ENCODE measurements at places on chromosomes 6 and 20. TPM values are rescaled to one million over a fixed set of nuclear protein-coding genes. Genes with fewer than 3 reads are reported as not detected.

- DNase-seq, result no peak
These were observed 321.2 kb upstream of the ADGRB3 start for GRCh38 chr6:68313911-68314310.

GRCh38 chr6:38933426-38933825, 115.2 kb upstream of the GLP1R start:
- DNase-seq, result peak; percentile 76

- DNase-seq, result no peak
These were observed 44.1 kb downstream of the BLOC1S5 start for GRCh38 chr6:8020083-8020482.

DNA sequence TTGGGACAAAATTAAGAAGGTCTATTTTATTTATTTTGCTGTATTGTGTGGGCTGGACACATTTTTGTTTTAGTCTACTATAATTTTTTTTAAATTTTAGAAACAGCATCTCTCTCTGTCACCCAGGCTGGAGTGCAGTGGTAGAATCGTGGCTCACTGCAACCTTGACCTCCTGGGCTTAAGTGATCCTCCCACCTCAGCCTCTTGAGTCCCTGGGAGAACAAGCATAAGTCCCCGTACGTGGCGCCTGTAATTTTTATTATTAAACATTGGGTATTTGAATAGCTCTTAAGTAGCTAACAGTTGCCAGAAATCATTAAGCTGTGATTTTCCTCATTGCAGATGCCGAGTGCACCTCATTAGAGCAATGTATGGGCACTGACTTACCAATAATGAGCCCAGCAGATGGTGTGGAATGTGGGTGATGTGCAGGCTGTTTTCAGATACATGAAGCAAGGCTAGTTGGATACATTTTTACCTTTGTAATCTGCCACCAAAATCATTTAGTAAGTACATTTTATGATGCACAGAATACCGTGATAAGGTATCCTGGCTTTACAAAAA, 10.3 kb upstream of the MAS1 start:
- no peak for DNase-seq

DNA sequence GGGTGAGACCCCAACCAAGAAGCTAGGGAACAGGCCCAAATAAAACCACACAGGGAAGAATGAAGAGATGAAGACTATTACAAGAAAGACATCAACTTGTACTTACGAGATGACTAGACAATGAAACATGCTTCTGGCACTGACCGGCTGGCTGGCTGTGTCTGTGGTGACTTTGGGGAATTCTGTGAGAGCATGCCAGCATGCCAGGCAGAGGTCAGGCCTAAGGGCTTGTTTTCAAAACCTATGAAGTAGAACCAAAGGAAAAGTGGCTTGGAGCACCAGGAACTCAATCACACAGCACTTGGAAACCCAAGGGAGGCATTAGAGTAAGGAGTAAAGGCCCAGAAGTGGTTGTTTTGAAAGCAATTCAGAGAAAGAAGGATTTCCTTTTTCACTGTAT, 28.4 kb upstream of the GSTA3 start:
- no peak for DNase-seq

DNA sequence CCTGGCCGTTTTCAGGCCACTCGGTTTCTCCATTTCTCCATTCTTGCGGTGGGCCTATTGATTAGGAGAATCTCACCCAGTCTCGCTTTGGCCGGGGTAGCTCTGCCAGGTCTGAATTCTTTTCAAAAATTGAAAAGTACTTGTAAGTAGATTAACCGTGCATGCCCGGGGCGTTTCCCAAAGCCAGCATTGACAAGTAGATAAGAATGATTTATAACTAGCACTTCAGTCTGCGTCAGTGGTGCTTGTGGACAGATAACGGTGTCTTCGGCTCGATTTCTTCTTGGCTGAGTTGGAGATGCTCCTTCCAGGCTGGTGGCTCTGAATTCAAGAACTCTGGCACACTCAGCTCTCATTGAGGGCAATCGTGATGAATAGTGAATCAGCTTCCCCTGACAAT, 29.0 kb downstream of the SLC24A3 start:
- DNase-seq, result no peak

DNA sequence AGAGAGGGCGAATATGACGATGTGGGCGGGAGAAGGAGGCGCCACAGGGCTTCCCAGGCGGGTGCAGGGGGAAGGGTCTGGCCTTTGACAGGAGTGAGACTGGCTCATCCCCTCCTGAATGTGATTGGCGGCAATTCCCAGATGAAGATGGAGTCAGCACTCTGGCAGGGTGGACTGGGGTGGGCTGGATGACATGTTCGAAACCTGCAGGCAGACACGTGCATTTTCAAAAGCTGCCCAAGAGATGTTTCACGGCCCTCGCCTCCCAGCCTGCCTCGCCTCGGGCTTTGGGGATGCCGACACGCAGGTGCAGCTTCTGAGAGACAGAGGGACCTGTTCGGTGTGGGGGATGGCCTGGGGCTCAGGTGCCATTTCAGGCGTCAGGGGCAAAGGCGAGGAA, 66.8 kb upstream of the AFDN start:
- DNase-seq, result no peak

- no peak for DNase-seq
These were observed 249.3 kb downstream of the PRKN start for GRCh38 chr6:162478192-162478671.

Gene FAM162B
- total RNA-seq, result not detected

GRCh38 chr20:39532205-39532604, 570.1 kb downstream of the DHX35 start:
- no peak for DNase-seq

Gene OR2W1
- not detected for total RNA-seq

Gene FAM50B
- total RNA-seq, result 10.0 TPM

DNA sequence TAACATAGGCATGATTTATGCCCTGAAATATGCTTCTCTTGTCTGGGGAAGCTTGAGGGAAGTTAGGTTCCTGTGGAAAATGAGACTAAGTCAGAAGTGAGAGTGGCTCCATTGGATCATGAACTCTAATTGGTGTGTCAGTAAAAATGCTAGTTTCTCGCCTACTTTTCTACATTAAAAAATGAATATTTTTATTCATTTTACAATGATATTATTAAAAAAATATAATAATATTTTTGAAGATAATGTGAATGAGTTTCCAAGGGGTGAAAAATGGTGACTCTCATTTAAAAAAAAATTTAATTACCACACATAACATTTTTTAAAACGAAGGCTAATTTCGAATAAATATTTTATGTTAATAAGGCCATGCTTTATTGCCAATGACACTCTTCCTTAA, 84.2 kb downstream of the HIVEP1 start:
- no peak for DNase-seq

- no peak for DNase-seq
These were observed 13.7 kb downstream of the SOD2 start for GRCh38 chr6:159679091-159680077.

DNA sequence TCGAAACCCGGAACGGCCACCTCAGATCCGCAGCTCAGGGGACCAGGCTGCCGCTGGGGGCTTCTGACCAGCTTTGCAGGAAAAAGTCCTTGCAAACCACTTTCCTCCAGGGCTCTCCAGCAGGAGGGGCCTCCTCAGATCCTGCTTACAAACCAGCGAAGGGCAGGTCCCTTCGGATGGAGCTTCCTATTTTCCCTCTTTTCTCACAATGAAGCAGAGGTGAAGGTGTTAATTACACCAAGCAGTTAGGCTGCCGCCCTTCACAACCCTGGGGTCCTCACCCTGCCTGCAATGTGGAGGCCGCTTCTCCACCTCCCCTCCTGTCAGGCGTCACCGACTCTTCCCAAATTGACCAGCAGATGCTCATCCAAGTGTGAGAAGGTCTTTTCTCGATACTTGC, 5.7 kb downstream of the ARHGAP40 start:
- DNase-seq, result no peak

GRCh38 chr20:8244637-8245036, 112.6 kb downstream of the PLCB1 start:
- DNase-seq, result peak; percentile 87

- DNase-seq, result peak; percentile 61
These were observed 105.6 kb upstream of the RNF24 start for GRCh38 chr20:4120921-4121321.

Gene SLC22A3
- total RNA-seq, result not detected

- DNase-seq, result no peak
These were observed 302.0 kb downstream of the NRN1 start for GRCh38 chr6:5704708-5705107.

Gene ZNF341
- 4.9 TPM for total RNA-seq

DNA sequence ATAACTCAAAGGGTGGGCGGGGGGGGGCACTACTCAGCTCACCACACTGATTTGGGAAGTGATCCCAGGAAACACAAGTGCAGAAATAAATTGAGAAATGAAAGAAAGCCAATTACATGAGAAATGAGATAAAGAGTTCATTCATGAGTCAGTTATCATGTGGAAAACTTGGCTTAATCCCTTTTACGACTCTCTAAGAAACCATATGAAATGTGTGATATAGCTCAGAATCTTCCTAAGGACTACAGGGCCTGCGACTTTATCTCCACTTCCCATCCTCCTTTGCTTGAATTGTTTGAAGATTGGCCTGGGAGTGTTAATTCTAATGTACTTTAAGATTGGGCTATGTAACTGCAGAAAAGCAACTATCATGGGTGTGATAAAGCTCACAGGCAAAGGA, 3.6 kb upstream of the BTN2A2 start:
- DNase-seq, result no peak

DNA sequence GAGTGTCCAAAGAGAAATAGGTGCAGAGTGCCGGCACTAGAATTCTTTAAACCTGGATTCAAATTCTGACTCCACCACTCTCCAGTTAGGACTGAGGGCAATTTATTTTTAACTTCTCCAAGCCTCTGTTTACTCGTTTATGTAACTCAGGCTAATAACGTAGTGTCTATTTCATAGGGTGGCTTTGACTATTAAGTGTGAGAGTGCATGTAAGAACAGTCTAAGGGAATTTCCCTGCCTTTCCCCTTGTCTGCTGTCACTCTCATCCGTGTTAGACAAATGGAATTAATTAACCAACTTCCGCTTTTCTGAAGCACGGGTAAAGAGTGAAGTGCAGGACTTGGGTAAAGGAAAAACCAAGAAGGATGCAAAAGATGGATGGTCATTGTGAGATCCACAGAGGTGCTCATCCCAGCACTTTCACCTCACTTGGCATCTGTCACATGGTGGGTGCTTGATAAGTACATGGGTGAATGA, 4.1 kb upstream of the ZKSCAN8 start:
- DNase-seq, result no peak

DNA sequence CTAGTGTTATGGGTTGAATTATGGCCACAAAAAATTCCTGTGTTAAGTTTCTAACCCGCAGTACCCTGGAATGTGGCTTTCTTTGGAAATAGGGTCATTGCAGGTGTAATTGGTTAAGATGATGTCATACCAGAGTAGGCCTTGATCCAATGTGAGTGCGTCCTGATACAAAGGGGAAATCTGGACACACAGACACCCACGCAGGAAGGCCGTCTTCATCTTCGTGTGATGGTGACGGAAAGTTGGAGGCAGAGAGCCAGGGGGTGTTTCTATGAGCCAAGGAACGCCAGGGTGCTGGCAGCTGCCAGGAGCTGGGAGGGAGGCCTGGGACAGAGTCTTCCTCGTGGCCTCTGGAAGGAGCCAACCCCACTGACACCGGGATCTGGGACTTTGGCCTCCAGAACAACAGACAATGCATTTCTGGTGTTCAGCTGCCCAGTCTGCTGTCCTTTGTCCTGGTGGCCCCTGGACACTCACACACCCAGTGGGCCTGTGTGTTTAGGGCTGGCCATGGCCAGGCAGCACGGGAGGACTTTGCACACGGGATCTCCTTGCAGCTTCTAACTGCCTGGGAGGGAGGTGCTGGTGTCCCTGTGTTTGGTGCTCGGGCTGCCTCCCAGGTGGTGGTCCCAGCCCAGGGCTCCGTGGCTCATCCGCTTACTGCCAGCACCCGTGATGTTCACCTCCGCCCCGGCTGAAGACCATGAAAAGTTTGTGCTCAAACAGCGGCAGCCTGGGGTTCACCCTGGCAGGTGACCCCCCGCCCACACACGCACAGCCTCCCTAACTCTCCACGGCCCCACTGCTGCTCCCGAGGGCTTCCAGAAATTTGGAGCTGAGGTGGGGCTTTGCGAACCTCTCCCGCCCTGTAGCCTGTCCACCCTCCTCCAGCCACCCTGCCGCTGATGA, 53.4 kb upstream of the GATA5 start:
- no peak for DNase-seq

DNA sequence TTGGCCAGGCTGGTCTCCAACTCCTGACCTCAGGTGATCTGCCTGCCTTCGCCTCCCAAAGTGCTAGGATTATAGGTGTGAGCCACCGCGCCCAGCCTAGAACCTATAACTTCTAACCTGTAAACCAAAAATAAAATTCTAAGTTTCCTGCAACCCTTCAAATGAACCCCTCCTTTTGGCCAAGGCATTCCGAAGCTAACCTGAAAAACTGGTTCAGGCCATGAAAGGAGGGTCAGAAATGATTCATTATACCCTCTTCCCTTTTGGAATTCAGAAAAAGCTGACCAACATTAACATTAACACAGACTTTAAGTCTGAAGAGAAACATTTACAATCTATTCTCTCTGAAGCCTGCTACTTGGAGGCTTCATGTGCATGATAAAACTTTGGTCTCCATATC, 165.1 kb downstream of the TINAG start:
- no peak for DNase-seq

DNA sequence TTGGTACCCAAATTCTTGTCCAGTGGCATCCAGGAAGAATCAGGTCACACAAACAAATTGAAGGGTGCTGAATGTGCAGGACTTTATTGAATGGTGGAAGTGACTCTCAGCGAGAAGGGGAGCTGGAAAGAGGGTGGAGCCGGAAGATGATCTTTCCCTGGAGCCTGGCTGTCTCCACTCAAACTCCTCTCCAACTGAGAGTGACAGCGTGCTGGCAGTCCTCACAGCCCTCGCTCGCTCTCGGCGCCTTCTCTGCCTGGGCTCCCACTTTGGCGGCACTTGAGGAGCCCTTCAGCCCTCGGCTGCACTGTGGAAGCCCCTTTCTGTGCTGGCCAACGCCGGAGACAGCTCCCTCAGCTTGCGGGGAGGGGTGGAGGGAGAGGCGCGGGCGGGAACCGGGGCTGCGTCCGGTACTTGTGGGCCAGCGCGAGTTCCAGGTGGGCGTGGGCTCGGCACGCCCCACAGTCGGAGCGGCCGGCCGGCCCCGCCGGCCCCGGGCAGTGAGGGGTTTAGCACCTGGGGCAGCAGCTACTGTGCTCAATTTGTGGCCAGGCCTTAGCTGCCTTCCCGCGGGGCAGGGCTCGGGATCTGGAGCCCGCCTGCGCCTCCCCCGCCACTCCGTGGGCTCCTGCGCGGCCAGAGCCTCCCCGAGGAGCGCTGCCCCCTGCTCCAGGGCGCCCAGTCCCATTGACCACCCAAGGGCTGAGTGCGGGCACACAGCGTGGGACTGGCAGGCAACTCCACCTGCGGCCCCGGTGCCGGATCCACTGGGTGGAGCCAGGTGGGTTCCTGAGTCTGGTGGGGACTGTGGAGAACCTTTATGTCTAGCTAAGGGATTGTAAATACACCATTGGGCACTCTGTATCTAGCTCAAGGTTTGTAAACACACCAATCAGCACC, 26.7 kb upstream of the MBOAT1 start:
- DNase-seq, result no peak

- no peak for DNase-seq
These were observed 215.1 kb upstream of the QKI start for GRCh38 chr6:163199371-163199770.

DNA sequence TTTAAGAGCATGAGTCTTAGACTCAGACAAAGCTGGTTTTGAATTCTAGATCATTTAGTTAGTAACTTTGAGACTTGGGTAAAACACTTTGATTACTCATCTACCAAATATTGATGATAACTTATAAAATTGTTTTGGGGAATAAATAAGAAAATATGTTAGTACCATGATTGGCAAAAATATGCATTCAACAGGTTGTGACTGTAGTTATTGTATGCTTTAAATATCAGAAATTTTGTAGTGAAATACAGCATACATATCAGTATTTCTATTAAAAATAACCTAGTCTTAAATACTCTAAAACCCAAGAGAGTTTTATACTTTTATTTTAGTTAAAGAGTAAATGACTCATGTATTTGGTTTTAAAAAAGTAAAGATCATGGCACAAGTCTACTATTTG, 68.7 kb downstream of the ENPP1 start:
- DNase-seq, result no peak
